ENCODE measurements at places on chromosomes 16 and 17.

GRCh38 chr16:87559945-87560344 is 42.4 kb upstream of the JPH3 start:
- no peak for DNase-seq

GRCh38 chr16:9929836-9930235 is 252.4 kb downstream of the GRIN2A start:
- DNase-seq: no peak

GRCh38 chr17:64230791-64231408 is 32.2 kb downstream of the TEX2 start:
- DNase-seq: peak; percentile 93

- DNase-seq: no peak
Measured at GRCh38 chr17:6437956-6438355, 3.0 kb upstream of the AIPL1 start.

- DNase-seq: no peak
Measured at GRCh38 chr17:18156171-18156975, 27.3 kb upstream of the ALKBH5 start.

DNA sequence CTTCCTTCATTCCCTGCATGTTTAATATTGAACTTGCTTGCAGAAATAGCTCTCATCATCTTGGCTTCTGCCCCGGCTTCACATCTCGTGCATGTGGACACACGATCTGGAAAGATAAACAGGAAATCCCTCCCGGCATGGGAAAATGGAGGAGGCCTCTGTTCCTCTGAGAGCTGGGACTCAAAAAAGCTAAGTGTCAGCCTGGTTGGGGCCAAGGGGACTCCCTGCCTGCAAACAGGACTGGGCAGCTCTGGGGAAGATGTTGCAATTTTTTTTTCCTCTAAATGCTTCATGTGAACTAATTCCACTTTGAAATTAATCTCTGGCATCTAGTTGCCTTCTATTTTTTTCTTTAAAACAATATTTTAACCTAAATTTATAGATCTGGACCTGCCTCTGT is 24.8 kb downstream of the ITPRIPL2 start:
- peak; percentile 76 for DNase-seq

DNA sequence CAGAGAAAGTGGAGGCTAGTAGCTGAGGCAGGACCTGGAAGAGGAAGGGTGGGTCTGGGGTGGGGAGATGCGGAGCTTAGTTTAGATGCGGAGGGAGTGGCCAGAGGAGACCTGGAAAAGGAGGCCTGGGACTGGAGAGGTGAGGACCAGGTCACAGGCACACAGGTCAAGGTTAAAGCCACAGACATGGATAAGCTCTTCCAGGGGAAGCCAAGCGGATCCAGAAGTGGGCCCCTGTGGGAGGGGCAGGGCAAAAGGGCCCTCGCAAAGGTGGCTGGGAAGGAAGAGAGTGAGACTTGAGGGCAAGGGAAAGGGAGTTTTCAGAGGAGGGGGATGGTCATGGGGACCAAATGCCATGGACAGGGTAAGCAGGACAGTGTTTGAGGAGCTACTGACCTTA is 13.9 kb upstream of the MLLT6 start:
- no peak for DNase-seq

GRCh38 chr16:83045790-83046189 is 419.0 kb downstream of the CDH13 start:
- no peak for DNase-seq

- no peak for DNase-seq
Measured at GRCh38 chr17:40986920-40987319, 2.8 kb upstream of the KRT40 start.

- peak; percentile 67 for DNase-seq
Measured at GRCh38 chr17:1486802-1487695, 5.4 kb downstream of the MYO1C start.

- DNase-seq: no peak
Measured at GRCh38 chr16:80233097-80233835, 307.5 kb upstream of the DYNLRB2 start.

- DNase-seq: no peak
Measured at GRCh38 chr16:87790292-87791100, 24.7 kb upstream of the KLHDC4 start.

- DNase-seq: no peak
Measured at GRCh38 chr16:56777482-56777881, 47.6 kb downstream of the NUP93 start.

- DNase-seq: peak; percentile 97
Measured at GRCh38 chr17:17877529-17878358, 41.0 kb upstream of the SREBF1 start.

- DNase-seq: no peak
Measured at GRCh38 chr17:42780851-42781638, 635 bp downstream of the WNK4 start.

DNA sequence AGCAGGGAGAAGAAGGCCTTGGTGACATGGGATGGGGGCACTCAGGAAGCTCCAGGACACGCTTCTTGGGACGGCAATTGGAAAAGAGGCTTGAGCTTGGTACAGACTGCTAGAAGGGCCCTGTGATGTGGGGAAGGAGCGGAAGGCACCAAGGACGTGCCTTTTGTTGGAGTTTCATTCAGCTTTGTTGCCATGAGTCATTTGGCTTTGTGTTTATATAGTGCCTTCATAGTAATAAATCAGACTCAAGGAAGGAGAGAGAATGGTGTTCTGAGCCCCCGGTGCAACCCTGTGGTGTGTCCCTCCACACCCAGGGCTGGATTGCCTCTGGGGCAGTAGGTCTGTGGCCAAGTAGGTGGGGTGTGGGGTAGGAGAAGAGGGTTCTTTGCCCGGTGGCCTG is 7.4 kb upstream of the TBX4 start:
- DNase-seq: peak; percentile 15

DNA sequence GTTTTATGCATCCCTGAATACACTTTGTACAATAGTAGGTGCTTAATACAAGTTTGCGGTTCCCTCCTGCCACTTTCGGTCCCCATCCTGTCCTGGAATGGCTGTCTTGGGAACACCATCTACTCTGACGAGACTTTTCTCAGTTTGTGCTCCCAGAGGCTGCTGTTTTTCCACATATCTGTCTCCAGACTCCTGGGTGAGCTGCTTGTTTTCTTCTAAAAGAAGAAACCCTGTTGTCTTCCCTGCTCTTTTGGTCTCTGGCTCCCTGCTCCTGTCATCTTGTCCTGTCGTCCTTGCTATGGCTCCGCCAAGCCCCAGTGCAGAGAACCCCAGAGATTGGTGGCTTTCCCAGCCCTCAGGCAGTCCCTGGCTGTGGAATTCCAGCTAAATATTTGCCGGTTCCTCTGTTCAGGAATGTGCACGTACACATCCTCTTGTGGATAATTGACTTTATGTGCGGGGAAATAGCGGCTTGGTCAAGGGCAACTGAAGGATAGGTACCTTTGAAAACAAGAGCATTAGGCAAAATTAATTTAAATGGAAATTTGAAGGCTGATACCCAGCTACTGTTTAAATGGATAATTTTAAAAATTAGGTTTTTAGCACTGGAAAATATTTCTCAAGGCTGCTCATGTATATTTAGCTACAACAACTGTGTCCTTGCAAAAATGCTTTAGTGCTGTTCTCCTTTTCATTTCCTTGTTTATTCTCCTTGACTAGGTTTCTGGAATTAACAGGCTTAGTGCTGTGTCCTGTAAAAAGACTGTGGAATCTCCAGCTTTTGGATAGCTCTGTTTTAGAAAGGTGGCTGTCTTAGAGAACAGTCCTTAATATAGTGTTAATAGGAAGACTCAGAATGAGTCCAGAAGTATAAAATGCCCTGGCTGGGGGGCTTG is 50.2 kb upstream of the SLC12A3 start:
- DNase-seq: no peak

GRCh38 chr17:1916963-1917715 is 87.3 kb downstream of the RPA1 start:
- no peak for DNase-seq

GRCh38 chr17:16286009-16286946 is 67.0 kb downstream of the CENPV start:
- DNase-seq: peak; percentile 99

GRCh38 chr16:66574081-66574480 is 5.2 kb upstream of the CMTM2 start:
- no peak for DNase-seq

DNA sequence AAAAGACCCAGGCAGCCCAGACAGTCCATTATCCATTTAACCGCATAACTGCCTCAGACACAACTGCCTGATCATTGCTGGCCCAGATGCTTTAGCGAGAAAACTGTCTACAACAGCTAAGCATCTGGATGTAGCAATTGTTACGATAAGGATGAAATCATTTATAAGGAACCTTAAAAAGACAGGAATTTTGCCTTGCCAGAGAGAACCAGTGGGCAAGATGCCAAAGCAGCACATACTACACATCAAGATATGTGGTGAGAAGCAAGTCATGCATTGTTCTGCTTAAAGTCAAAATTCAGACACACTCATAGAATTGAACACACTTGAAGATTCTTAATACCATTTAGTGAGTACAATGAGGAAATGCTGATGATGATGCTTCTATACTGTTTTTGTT is 1525.3 kb downstream of the CDH8 start:
- no peak for DNase-seq

- no peak for DNase-seq
Measured at GRCh38 chr16:27210174-27210573, 6.8 kb downstream of the KDM8 start.

DNA sequence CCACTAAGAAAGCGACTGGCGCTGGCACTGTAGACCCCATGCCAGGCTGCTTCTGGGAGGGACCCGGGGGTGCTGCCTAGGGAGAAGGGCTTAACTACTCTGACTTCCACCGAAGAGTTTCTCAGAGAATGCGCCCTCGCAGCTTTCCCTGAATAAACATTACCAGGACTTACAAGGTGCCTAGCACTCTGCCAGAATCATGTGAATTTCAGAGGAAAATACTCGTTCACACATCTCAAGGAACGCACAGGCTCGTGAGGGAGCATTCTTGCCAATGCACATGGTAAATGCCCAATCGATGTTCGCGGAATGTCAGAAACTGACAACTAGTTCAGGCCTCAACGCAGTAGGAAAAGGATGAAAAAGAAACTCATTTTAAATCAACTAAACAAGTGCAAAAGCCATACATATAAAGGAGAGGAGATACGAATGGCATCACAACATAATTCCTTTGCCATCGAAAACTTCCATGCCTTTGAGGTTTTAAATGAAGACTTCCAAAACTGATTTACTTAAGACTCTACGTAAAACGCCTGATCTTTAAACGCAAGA is 999 bp downstream of the CMC2 start:
- DNase-seq: peak; percentile 35

- DNase-seq: no peak
Measured at GRCh38 chr17:61073799-61074513, 325.7 kb upstream of the TBX2 start.

DNA sequence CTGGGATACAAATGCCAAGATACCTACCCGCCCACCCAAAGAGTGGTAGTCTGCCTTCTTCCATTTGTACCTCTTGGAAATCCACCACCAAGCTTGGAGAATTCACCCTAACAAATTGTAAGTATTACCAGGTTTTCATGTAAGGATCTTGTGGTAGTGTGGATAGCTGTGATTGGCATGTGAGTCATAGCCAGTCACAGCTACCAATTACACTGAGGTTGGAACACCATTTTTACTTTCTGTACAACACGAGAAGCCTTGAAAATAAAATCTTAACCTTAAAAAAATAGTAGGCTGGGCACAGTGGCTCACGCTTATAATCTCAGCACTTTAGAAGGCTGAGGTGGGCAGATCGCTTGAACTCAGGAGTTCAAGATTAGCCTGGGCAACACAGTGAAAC is 18.5 kb upstream of the SLC35G3 start:
- DNase-seq: no peak

- no peak for DNase-seq
Measured at GRCh38 chr16:23403547-23403946, 49.4 kb downstream of the COG7 start.

- no peak for DNase-seq
Measured at GRCh38 chr17:9283909-9284308, 262.6 kb downstream of the NTN1 start.

DNA sequence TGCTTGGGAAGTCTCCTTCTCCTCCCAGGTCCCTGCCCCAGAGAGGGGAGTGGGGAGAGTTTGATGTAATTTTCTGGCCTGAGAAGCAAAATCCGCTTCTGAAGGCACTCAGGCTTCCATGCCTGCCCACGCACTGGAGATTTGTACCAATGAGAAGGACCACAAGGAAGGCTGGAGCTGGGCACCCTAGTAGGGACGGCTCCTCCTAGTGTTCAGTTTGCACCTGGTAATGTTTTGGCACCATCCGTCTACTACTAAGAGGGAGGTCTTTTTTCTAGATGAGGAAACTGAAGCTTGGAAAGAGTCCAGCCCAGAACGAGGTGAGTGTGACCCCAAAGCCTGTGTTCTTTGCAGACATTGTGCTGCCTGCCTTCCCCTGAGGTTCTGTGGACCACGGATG is 83.6 kb upstream of the NLRP1 start:
- no peak for DNase-seq

DNA sequence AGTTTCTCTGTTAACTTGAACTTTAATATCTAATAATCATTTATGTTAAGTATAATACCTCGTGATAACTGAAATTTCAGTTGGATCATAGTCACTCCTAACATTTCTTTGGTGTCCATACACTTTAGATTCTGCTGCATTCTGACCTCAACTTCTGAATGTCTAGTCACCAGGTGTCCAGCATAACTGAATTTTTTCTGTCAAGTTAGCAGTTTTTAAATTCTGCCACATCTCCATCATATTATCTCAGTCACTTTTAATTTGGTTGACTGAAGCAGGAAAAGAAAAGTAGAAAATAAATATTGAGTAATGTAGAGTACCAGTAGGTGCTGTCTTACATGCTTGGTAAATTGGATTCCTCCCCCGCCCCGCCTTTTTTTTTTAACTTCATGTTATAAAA is 128.6 kb downstream of the TANC2 start:
- no peak for DNase-seq

- no peak for DNase-seq
Measured at GRCh38 chr17:31470592-31470991, 79.1 kb downstream of the RAB11FIP4 start.

- DNase-seq: no peak
Measured at GRCh38 chr16:20611350-20611902, 35.3 kb upstream of the ACSM2B start.

- DNase-seq: no peak
Measured at GRCh38 chr16:55031481-55031880, 100.8 kb downstream of the IRX5 start.

GRCh38 chr16:49631187-49632041 is 224.5 kb downstream of the ZNF423 start:
- DNase-seq: peak; percentile 38

DNA sequence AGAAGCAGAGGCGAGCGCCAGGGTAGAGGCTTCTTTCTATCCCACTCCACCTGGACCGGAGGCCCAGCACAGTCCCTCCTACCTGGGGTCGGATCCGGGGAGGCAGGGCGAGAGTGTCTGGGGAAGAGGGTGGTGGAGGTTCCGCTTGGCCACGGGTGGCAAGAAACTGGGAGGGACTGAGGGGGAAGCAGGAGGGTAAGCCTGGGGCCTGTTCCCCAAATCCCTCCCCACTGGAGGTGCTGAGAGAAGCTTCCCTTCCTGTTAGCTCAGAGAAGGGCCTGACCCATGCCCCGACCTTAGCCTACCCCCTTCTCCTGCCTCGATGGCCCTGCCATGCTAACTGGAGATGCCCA is 1.8 kb upstream of the TPPP3 start:
- DNase-seq: no peak

- no peak for DNase-seq
Measured at GRCh38 chr17:59160157-59161025, 4.8 kb downstream of the PRR11 start.

GRCh38 chr16:3152027-3152276 is 17.1 kb downstream of the ZNF213 start:
- no peak for DNase-seq

All from astrocyte of the spinal cord (primary cell).